Ascending aorta (tissue), 2 donors: ENCODE measurements at places on chromosomes 12 and 14.

GRCh38 chr12:108457006-108457733, 57.9 kb upstream of the FICD start:
- no peak for DNase-seq

DNA sequence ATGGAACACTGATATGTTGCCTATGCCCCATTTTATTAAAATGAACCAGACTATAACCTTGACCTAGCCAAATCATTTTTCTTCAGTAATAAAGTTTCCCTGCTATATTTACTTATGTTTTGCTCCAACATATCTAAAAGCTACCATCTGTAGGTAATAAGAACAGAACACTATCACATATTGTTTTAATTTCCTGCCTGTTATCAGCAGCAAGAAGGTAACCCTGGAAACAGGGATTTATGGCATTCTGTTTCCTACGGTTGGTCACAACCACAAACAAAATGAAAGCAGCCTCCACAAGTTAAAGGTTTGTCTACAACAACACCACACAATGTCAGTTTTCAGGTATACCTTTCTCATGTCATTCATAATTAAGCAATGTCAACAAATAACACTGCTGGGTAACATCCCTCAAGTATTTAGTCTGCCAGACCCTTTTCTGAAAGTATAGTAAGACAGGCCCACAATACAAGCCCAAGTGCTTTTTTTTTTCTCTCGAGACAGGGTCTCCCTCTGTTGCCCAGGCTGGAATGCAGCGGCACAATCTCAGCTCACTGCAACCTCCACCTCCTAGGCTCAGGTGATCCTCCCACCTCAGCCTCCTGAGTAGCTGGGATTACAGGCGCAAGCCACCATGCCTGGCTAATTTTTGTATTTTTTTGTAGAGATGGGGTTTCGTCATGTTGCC, 25.5 kb downstream of the GCH1 start:
- DNase-seq, result no peak

GRCh38 chr12:111156304-111156703, 212.6 kb downstream of the PHETA1 start:
- no peak for DNase-seq

DNA sequence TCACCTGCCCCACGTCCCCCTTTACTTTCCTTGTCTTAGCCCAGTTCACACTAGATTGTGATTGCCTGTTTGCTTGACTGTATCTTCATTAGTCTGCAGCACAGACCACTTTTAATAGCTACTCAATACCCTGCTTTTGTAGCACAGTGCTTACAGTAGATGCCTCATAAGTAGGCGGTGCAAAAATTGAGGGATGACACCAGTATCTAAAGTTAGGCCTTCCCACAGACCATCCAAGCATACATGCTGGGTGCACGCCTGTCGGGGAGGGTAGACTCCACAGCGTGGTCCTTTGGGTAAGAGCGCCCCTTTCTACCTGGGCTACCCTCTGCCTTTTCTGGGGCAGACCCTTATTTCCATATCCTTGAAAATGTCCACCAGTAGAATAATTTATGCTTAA, 140.8 kb downstream of the GCH1 start:
- DNase-seq, result no peak

GRCh38 chr12:16324272-16324671, 23.2 kb upstream of the MGST1 start:
- no peak for DNase-seq

- no peak for DNase-seq
Measured at GRCh38 chr14:76986231-76986565, 42.3 kb downstream of the IRF2BPL start.

- no peak for DNase-seq
Measured at GRCh38 chr12:109331301-109331952, 16.3 kb upstream of the MYO1H start.

DNA sequence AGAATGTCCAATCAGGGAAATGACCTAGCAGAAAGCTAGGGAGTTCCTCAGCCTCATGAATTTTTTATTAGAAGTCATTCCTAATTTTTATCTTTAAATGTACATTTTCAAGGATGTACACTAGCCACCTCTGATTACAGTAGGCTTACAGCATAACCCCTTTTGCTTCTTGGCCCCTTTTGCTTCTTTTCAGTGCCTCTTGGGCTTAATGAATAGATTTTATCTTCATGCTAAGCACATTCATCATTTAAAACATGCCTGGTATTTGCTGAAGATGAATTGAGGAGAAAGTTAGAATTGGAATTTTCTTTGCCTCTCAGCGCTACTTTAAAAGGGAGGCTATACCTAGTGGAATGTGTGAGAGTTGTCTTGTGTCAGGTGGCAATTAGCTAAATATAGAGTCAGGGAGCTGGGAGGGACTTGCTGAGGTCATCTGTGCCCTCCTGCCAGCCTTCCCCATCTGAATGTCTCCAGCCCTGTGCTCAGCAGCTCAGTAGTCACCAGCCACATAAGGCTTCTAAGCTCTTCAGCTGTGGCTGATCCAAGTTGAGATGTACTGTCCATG, 132.1 kb downstream of the SAMD4A start:
- DNase-seq, result peak; percentile 81

DNA sequence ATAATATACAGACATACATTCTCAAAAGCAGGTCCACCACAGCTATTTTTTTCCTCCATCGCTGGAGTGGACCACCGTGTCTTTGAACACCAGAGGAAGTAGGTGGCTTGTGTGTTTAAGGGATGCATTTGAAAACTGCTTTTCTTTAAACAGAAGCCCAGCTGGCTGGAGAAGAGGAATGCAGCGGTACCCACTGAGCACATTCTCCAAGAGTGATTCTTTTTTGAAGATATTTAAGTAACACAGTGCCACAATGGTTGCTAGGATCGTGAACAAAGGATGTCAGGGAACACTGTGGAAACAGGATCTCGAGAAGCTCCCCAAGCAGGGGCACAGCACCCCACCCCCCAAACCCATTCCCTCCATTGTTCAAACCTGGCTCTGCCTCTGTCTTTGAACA, 286.6 kb upstream of the PWP1 start:
- no peak for DNase-seq

DNA sequence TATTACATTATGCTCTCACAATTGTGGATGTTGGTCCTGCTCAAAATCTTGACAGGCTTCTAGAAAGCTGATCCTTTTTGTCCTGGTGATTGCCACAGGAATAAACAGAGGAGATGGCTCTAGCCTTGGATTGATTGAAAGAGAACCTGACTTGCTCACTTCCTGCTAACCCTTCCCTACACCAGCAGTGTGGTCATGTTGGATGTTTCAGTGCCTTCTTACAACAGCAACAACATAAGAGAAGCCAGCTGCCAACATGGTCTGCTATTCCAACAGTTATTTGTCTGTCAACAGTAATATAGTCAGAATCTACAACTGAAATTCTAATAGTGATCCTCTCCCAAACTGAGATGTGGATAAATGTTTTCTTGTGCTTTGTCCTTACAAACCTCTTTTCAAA, 311.6 kb upstream of the DIO2 start:
- DNase-seq, result no peak

GRCh38 chr12:79532907-79533288, 157.9 kb downstream of the PAWR start:
- no peak for DNase-seq

GRCh38 chr12:131894981-131895639, 688 bp downstream of the ULK1 start:
- no peak for DNase-seq

GRCh38 chr14:93319958-93320357, 12.9 kb downstream of the BTBD7 start:
- DNase-seq, result no peak

DNA sequence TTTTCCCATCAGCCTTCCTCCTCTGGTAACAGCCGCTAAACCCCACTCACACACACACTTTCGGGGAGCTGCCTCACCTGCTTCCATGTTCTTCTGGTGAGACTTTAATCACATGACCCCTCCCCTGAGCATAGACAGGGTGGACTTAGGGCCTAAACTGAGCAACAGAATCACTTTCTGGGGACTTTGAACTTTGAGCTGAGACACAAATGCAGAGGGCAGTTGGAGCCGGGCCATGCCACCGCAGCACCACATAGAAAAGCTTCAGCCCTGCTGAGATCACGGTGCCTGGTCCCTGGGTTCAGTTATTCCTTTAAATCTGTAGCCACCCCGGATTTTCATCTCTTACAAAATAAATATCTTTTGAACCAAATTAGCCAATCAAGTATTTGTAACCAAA, 18.4 kb upstream of the MAP3K9 start:
- no peak for DNase-seq

DNA sequence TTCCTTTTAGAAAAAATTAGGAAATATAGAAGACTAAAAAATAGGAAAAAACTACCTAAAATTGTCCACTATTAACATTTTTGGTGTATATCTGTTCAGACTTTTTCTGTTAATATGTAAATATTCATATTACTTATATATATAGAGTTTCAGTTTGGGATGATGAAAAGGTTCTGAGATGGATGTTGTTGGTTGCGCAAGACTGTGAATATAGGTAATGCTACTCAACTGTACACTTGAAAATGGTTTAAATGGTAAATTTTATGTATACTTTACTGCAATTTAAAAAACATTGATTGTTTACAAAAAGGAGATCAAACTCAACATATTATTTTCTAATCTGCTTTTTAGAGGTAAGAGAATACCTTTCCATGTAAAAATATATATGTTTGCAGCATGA, 200.9 kb downstream of the RAD51B start:
- no peak for DNase-seq

DNA sequence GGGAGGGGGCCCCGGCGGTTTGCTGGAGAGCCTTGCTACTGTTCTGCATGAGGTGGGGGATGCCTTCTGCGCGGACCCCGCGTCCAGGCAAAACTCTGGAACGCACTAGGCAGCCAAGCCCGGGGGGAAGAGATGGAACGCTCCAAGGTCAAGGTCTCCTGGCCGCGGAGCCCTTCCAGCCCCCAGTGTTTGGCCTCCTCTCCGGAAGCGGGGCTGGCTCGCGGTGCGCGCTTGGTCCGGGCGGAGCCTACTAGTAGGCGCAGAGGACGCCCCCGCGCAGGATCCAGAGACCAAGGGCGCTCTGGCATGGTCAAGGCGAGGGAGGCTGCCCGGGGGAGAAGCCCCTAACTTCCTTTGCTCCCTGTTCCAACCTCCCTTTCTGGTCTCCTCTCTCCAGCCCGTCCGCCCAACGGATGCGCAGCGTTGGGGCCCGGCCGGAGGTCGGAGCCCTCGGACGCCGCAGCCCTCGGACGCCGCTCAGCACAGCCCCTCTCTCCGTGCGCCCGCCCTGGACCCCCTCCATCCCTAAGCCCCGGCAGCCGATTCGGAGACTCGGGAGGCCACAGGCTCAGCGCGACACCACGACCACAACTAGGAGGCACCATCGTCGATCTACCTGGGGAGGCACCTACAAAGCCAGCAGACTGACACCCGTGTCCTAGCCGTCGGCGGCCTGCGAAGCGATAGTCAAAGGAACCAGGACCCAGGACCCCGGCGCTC, 669 bp upstream of the KCNK13 start:
- no peak for DNase-seq

DNA sequence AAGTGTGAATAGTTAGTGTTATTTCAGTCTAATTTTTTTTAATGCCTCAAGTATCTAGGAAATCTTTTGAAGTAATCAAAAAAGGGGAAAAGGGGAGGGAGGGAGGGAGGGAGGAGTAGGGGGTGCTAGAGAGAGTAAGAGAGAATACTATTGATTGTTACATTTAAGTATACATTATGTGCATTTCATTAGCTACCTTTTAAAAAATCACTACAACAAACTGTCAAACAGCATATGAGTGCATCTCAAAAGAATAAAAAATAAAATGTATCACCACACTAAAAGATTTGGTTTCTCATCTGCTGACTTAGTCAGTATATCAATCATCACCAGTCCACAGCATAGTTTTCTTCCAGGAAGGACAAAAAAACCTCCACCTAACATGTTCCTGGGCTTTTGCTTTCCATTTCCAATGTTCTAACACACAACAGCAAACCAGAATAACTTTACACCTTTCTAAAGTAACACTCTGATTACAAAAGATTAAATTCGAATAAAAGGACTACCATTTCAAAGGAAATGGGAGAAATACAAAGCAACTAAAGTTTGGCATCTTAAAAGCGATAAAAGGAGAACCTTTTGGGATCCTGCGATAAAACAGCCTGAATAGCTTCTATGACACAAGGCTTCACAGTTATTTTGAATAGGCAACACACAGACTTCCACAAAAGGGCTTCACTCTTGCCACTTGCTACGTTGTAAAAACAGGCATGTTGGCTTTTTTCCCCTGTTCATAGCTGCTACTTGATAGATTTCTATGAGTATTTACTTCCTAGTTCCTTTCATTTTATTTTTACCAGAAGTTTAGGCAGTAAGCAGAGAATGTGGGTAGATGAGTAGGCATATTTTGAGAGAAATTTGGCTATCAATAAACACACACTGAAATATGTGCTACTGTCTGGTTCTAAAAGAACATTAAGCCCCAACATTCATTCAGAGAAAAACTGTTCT, 160.9 kb downstream of the EPS8 start:
- no peak for DNase-seq

DNA sequence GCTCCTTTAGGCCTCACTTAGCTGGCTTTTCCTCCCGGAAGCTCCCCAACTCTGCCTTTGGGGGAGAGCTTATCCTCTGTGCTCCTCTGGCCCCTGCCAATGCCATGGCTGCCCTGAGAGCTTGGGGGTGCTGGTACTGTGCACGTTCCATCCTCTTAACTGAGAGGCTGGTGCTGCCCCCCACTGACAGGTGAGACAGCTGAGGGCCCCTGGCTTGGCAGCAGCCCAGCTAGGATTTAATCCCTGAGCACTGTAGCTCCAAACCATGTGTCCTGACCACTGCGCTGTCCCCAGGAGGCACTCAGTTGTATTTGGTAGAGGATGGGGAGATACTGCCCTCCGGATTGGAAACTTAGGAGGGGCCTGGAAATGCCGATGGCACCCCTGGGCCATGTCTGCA, 46.1 kb downstream of the UBE3B start:
- no peak for DNase-seq
